Left ventricle myocardium inferior (tissue), 1 donor: ENCODE measurements at places on chromosomes 7 and 10. TPM values are rescaled to one million over a fixed set of nuclear protein-coding genes. Genes with fewer than 3 reads are reported as not detected.

DNA sequence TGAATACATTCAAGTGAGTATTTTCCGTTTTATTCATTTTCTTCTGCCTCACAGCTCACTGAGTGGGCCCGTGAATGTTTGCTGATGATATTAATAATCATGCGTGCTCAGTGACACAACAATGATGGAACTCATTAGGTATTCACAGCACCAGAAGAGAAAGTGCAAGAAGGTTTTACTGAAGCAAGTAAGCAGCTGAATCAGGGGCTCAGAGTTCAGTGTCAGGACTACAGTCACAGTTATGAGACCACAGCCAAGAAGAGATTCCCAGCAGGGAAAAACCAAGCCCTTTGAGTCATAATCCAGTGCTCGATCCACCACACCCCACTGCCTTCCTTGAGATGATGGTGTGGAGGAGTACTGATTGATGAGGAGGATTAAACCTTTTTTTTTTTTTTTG, 247.4 kb downstream of the KIAA1217 start:
- H3K4me3 ChIP-seq: no peak overlapping the region
- peaks cover 59% of the 10 kb centered on the region for H3K4me1 ChIP-seq
- no peaks in the 10 kb centered on the region for H3K27me3 ChIP-seq
- no peaks in the 10 kb centered on the region for H3K36me3 ChIP-seq

Gene UPK3BL1
- 14.5 TPM for total RNA-seq

DNA sequence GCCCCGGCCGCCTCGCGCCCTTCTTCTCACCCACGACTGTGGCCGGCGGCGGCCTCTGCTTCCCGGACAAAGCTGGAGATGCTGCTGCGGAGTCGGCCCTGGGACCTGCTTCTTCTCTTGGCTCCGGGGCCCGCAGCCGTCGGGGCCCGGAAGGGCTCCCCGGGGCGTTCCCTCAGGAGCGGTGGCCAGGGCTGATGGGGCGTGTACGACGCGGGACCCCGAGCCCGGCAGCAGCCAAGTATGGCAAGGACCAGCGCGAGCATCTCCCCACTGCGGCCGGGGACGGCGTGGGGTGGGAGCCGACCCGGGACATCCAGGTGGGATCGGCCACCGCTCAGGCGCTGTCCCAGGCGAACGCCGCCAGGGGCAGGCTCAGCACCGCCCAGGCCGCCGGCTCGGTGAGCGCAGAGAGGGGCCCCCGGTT, 27.6 kb upstream of the BMS1 start:
- H3K27ac ChIP-seq: no peak overlapping the region
- DNase-seq: no peak
- peaks cover 74% of the 10 kb centered on the region for H3K27me3 ChIP-seq

DNA sequence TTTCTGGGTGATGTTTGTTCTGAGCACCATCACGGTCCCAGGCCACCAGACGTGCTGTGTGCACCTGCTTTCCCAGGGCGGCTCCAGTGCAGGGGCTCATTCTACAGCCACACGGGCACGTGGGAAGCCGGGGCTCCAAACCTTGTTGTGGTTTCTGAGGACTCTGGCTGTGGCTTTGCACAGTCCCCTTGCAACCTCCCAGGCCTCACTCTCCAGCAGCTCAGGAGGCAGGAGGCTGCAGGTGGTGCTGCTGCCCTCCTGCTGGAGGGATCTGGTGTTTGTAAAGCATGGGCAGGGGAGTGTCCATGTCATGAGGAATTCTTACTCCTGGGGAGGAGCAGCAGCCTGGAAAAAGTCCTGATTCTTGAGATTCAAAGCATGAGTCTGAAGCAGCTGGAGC, 54.3 kb downstream of the INSYN2A start:
- H3K4me1 ChIP-seq: no peaks in the 10 kb centered on the region
- no peak for DNase-seq
- no peak overlapping the region for H3K4me3 ChIP-seq
- peaks cover 2% of the 10 kb centered on the region for H3K36me3 ChIP-seq

Gene FAM24B
- total RNA-seq: 0.55 TPM

DNA sequence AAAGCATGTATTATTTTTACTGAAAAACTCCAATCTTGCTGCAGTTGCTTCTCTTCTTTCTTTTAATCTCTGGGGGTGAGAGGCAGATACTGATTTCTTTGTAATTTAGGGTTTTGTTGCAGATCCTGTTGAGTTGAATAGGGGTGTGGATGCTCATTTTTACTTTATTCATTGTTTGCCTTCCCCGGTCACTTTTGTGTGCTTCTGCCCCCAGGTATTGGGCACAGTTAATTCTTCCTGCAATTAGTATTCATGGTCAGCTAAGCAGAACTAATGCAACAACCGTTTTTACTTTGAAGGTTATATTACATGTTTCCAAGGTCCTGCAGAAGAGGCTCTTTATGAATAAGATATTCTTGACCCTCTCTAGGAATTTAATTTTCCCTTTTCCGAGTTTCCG, 96.4 kb downstream of the BUB3 start:
- DNase-seq: no peak
- H3K4me1 ChIP-seq: no peaks in the 10 kb centered on the region
- no peak overlapping the region for H3K27ac ChIP-seq
- H3K4me3 ChIP-seq: no peak overlapping the region

Gene WDFY4
- total RNA-seq: 1.5 TPM

Gene TEX47
- total RNA-seq: not detected

GRCh38 chr7:96479015-96479645, 157.2 kb upstream of the SLC25A13 start:
- no peaks in the 10 kb centered on the region for H3K36me3 ChIP-seq
- no peaks in the 10 kb centered on the region for H3K27me3 ChIP-seq
- no peak for DNase-seq
- H3K4me1 ChIP-seq: no peaks in the 10 kb centered on the region
- no peak overlapping the region for H3K4me3 ChIP-seq

GRCh38 chr7:100865372-100865911, 1.7 kb upstream of the TRIP6 start:
- peak overlapping the region; percentile 91 for H3K27ac ChIP-seq
- no peak for DNase-seq
- H3K4me1 ChIP-seq: peaks cover 47% of the 10 kb centered on the region
- H3K36me3 ChIP-seq: peaks cover 19% of the 10 kb centered on the region

- no peak overlapping the region for H3K27ac ChIP-seq
- H3K36me3 ChIP-seq: no peaks in the 10 kb centered on the region
- H3K4me3 ChIP-seq: no peak overlapping the region
- peaks cover 10% of the 10 kb centered on the region for H3K27me3 ChIP-seq
Measured at GRCh38 chr10:63829020-63829419, 307.8 kb downstream of the REEP3 start.

DNA sequence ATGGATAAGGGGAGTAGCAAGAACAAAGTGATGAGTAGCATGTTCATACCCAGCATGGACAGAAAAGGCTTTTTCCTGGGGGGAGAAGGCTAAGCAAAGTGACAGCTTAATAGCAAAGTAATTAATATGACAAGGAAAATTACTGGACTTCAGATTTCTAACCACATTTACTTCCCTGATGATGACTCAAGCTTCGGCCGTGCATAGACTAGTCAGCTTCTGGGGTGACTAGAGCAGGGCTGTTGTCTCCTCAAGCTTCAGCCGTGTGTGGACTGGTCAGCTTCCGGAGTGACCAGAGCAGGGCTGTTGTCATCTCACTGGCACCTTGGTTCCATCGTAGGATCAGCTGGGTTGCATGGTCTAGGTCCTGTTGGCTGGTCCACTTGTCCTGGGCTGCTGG, 2.1 kb upstream of the ZNF117 start:
- no peaks in the 10 kb centered on the region for H3K27me3 ChIP-seq
- H3K4me3 ChIP-seq: no peak overlapping the region
- H3K27ac ChIP-seq: no peak overlapping the region

- H3K27me3 ChIP-seq: no peaks in the 10 kb centered on the region
- no peak overlapping the region for H3K4me3 ChIP-seq
- DNase-seq: no peak
- H3K36me3 ChIP-seq: no peaks in the 10 kb centered on the region
- no peak overlapping the region for H3K27ac ChIP-seq
Measured at GRCh38 chr10:44282626-44283300, 102.1 kb downstream of the CXCL12 start.

Gene SPDYE5
- total RNA-seq: not detected

Gene NRG3
- total RNA-seq: 0.11 TPM

- no peak for DNase-seq
- no peak overlapping the region for H3K27ac ChIP-seq
- H3K27me3 ChIP-seq: no peaks in the 10 kb centered on the region
- no peaks in the 10 kb centered on the region for H3K4me1 ChIP-seq
- no peak overlapping the region for H3K4me3 ChIP-seq
Measured at GRCh38 chr7:11753433-11753832, 78.6 kb downstream of the THSD7A start.

Gene RNLS
- total RNA-seq: 14.3 TPM

Gene WAPL
- total RNA-seq: 21.9 TPM

DNA sequence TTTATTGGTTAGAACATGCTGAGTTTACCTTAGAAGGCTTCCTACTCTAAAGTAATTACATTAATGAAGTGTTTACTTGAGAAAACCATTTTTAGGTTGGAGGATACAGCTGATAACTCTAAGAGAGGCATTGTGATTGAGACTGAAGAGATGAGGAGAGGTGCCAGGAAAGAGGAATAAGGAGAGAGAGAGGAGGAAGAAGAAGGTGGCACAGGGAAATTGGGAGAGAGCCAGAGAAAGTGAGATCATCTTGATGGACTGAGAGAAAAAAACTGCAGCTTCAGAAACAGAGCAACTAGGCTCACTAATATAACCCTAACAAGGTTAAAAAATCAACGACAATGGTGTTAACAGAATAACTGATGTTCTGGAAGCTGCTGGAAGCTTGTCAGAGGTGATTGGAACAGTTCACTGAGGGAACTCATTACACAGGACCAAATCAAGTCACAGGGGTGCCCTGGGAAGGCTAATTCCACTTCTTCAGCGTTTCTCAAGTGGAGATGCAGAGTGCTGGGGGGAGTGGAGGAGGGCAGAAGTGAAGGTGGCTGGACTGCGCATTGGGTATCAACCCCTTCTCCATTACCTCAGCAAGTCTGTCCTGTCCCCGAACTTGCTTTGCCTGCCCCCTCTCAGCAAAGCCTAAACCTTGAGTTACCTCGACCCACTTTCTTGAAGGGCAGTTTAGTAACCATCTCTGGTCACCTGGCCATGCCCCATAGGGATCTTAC, 6.9 kb upstream of the SORBS1 start:
- no peak for DNase-seq
- peaks cover 8% of the 10 kb centered on the region for H3K4me1 ChIP-seq
- no peak overlapping the region for H3K4me3 ChIP-seq
- H3K27ac ChIP-seq: no peak overlapping the region
- H3K36me3 ChIP-seq: no peaks in the 10 kb centered on the region

- no peaks in the 10 kb centered on the region for H3K36me3 ChIP-seq
- no peak for DNase-seq
Measured at GRCh38 chr7:77985974-77986339, 187.4 kb downstream of the PHTF2 start.

GRCh38 chr7:99737726-99738125, 2.7 kb upstream of the CYP3A7 start:
- H3K27ac ChIP-seq: no peak overlapping the region
- H3K4me1 ChIP-seq: no peaks in the 10 kb centered on the region
- H3K27me3 ChIP-seq: no peaks in the 10 kb centered on the region
- DNase-seq: no peak
- H3K36me3 ChIP-seq: peaks cover 16% of the 10 kb centered on the region

- H3K4me3 ChIP-seq: peak overlapping the region; percentile 65
- no peaks in the 10 kb centered on the region for H3K27me3 ChIP-seq
- peak overlapping the region; percentile 41 for H3K27ac ChIP-seq
- peaks cover 45% of the 10 kb centered on the region for H3K4me1 ChIP-seq
Measured at GRCh38 chr10:61896854-61897661, 4.4 kb upstream of the ARID5B start.

Gene JCAD
- 23.5 TPM for total RNA-seq

GRCh38 chr10:72310636-72311035, 36.9 kb downstream of the DDIT4 start:
- H3K27ac ChIP-seq: peak overlapping the region; percentile 80
- no peak for DNase-seq
- no peak overlapping the region for H3K4me3 ChIP-seq
- H3K27me3 ChIP-seq: no peaks in the 10 kb centered on the region

Gene CDH23
- 4.5 TPM for total RNA-seq

DNA sequence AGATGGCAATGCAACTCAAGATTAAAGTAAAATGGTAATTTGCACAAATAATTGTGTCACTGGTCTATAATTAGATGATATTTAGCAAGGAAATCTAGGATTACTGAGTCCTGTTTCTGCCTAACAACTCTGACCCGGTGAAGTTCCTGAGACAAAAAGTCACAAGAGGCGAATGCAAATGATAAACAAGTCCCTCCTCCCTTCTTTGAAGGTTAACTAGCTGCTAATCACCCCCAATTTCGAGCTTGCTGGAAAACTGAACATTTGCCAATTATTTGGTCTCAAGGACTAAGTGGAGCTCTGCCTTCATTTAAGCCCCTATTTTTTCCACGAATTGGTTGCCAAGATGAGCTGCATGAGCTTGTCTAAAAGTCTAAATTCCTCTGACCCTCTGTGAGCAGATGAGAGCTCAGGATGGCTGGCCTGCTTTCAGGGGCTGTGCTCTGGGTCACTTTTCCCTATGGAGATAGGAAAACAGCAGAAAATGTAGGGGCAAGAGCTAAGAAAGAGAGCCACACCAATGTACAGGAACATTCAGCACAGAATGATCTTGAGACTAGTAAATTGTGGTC, 127.3 kb downstream of the MBL2 start:
- peaks cover 10% of the 10 kb centered on the region for H3K4me1 ChIP-seq
- H3K36me3 ChIP-seq: no peaks in the 10 kb centered on the region
- DNase-seq: no peak
- H3K27me3 ChIP-seq: peaks cover 7% of the 10 kb centered on the region
- no peak overlapping the region for H3K27ac ChIP-seq

DNA sequence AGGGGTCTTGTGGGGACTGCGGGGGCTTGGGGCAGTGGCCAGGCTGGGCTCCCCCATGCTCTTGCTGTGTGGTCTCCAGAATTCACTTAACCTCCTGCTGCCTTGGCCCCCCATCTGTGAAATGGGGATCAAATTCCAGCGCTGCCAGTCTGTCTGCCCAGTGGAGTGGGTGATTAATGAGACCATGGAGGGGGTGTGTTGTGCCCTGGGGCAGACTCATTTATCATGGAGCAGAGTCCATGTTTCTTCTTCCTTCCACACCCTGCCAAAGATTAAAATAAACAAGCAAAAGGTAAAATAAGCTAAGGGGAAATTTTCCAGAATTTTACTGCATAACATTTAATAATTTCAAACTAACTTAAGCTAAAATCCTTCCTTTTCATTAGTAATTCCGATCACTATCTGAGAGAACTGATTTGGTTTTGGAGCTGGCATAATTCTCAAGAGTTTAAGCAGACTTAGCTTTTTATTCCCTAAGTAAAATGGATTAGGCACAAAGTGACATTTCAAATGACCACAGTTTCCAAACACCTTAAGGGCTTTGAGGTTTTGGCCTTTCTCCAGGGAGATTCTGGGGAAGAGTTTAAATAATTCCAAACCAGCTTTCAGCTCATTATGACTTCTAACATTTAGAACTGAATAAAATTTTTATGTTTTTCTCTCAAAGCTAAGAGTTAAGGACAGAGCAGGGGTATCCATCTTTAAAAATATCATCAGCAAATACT, 211.9 kb downstream of the CXCL12 start:
- H3K36me3 ChIP-seq: no peaks in the 10 kb centered on the region
- no peak overlapping the region for H3K4me3 ChIP-seq
- no peak for DNase-seq
- no peak overlapping the region for H3K27ac ChIP-seq

Gene PHYHIPL
- 0.11 TPM for total RNA-seq
